Stimulated activated CD8-positive, alpha-beta memory T cell treated with anti-CD3 and anti-CD28 coated beads, Interleukin-15, amount 100 ng/mL, for 24 hours (primary cell): ENCODE measurements at places on chromosomes 2 and 18.

GRCh38 chr2:177192788-177193187, 19.8 kb upstream of the HNRNPA3 start:
- DNase-seq = no peak

DNA sequence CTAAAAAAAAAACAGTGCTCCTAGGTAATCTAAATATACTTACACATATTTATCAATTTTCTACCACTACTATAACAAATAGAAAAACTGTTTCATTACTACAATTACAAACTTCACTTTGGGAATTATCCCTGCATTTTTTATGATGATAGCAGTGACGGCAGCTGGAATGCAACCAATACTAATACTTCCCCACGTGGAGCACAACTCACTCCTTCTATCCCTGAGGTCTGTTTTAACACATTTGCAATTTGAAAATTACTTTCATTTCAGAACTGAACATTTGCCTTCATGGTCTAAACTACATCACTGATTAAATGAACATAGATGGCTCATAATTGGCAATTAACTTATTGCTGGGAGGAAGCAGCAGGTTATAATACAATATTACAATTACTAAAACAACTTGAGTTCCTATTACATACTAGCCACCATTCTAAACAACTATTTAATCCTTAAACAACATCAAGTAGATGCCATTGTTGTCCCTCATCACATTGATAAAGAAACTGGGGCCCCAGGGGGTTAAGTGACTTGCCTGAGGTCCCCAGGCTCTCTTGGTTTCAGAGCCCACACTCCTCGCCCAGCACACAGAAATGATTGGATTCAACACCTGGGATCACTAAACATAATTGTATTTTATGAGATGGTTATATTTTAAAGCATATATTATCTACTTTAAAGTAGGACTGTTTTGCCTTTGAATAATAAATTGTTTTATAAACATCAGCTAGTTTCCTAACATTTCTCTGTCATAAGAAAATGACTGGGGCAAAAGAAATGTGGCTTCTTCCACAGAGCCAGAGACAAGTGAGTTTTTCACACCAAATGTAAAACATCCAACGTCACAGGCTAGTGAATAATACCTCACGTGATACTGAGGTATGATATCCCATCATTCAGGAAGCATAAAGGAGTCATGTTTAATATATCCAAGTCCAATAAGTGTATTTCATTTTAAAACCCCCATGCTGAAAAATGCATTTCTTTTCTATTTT, 6.2 kb downstream of the COLEC12 start:
- DNase-seq = no peak

GRCh38 chr2:223894009-223894408, 51.1 kb downstream of the WDFY1 start:
- DNase-seq = no peak

DNA sequence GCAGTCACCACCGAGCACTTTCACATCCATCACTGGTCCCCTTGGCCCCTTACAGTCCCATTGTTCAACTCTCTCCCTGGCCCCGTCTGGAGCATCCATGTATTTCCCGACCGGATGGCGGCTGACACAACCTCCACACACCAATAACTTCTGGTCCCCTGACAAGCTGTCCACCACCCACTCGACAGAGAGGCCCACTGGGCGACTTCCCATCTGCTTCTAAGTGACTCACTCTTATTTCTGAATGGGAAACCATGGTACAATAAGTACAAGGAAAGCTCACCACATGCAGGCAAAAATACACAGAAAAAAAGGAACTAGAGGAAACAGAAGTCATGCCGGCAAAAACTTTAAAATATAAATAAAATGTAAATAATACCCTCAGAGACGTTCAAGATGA, 82.9 kb upstream of the RAB12 start:
- no peak for DNase-seq
